Activated T-helper 1 cell treated with anti-CD3 and anti-CD28 coated beads, Interleukin-2, amount 50 U/mL, for 16 hours (primary cell): ENCODE measurements at places on chromosomes 3 and 15.

- DNase-seq = no peak
These were observed 110.8 kb downstream of the DUT start for GRCh38 chr15:48442011-48442410.

DNA sequence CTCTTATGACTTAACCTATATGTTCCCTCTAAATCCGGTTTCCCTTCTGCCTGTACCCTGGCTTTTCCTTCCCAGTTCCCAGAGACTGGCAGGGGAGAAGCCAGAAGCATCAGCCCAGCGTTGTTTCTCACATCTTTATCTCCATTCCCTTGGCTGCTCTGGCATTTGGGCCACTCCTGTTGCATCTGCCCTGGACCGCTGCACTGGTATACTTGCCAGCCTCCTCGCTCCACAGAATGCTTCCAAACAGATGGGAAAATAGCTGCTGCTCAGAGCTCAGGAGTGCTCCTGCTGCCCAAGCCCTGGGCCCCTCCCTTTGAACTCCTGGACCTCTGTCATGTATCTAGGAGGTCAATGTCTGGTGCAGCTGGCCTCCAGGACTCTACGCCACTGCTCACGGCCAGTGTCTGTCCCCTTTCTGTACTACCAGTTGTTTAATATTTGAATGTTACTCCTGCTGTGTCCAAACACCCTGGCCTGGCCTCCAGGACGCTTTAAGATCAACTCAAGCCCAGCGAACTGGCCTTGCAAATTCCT is 6.8 kb downstream of the SPINT1 start:
- no peak for DNase-seq

DNA sequence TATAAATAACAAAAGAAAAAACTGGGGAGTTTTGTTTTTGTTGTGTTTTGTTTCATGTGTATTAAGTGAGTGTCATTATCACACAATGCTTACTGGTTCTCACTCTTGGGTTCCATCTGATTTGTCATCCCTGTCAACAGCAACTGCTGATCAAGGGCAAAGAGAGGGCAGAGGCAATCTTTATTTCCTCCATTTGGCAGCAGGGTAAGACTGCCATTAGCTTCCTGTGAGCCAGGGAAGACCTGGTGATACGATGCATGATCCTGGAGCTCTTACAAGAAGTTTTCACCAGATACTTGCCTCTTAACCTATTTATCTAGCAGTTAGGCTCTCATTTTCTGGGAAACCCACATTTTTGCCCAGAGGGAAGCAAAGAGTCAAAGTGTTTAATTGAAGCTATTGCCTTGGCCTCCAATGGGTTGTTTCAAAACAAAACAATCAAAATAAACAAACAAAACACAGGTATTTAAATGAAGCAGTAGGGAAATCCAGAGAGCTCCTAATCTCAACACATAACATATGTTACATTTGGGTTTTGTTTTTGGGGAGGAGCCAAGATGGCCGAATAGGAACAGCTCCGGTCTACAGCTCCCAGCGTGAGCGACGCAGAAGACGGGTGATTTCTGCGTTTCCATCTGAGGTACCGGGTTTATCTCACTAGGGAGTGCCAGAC is 529.8 kb downstream of the MAGI1 start:
- DNase-seq = no peak

GRCh38 chr3:59808446-59808845 is 758.6 kb upstream of the CFAP20DC start:
- no peak for DNase-seq

- DNase-seq = no peak
These were observed 217.7 kb downstream of the ARPP21 start for GRCh38 chr3:35857004-35857403.

DNA sequence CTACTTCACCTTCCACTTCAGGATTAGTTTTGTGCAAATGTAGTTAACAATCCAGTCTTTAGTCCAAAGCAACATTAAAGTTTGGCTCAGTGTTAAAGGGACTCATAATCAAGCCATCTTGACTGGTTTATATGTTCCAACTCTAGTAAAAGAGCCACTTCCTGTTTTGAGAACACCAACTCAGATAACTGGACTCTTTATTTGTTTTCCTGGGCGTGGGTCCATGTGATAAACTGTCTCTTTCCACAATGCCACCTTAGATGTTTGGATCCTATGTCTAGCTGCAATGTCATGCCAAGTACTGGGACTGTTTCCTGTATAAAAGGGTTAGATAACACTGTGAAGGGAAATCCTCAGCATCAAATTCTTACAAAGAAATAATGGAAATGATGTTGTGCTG is 545.0 kb downstream of the PYDC2 start:
- no peak for DNase-seq
